NCI-H1694 treated with DMSO at 0.1 percent for 48 hours (cell line): ENCODE measurements at places on chromosomes 7 and 10.

GRCh38 chr7:140439359-140439758 is 35.5 kb downstream of the RAB19 start:
- DNase-seq: no peak

DNA sequence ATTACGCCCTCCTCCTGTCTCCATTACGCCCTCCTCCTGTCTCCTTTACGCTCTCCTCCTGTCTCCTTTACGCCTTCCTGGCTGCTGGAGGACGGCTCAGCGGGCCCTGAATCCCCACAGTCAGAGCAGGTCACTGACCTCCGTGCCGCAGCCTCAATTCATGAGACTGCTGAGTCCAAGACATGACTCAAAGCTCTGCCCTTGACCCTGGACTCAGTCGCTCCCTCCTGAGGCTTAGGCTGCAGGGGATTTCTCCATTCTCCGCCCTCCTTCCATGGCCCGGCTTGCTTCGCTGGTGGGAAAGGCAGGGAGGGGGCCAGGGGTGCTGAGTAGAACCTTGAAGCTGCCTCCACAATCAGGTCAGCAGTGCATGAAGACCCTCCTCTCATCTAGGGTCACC is 21.0 kb upstream of the FOXL3 start:
- no peak for DNase-seq

GRCh38 chr7:92177362-92177761 is 1.6 kb downstream of the LRRD1 start:
- DNase-seq: no peak

DNA sequence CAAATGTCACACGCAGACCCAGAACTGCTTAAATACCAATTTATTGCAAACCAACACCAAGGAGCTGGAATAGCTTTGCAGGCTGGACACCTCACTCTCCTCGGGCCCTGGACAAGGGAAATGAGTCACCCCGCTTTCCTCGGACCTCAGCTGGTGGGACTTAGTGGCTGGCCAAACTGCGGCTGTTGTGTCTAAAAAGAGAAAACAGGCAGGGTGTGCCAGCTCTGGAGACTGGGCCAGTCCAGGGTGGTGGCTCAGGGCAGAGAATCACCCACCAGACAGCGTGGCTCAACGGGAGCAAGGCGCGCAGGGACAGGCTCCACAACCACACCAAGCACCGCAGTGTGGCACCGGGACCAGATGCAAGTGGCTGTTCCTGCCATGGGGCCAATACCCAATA is 58.2 kb upstream of the CAMK2B start:
- DNase-seq: no peak

DNA sequence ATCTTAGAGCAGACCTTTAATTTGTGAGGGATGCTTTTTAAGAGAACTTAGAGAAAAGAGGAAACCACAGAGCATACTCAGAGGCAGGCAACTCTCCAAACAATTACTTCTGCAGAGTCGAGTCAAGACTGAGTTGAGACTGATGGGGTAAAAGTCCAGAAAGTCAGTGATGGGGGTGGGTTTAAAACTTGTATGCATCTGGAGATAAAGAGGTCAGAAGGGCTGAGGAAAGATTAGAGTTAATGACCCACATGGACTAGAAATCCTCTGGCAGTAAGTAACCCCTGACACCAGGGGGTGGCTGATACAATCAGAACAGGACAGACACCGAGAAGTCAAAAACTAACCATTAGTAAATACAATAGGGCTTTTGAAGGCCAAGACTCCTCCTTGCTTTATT is 42.4 kb upstream of the SEPTIN7 start:
- DNase-seq: no peak

GRCh38 chr10:29861811-29862505 is 197.4 kb downstream of the JCAD start:
- no peak for DNase-seq

DNA sequence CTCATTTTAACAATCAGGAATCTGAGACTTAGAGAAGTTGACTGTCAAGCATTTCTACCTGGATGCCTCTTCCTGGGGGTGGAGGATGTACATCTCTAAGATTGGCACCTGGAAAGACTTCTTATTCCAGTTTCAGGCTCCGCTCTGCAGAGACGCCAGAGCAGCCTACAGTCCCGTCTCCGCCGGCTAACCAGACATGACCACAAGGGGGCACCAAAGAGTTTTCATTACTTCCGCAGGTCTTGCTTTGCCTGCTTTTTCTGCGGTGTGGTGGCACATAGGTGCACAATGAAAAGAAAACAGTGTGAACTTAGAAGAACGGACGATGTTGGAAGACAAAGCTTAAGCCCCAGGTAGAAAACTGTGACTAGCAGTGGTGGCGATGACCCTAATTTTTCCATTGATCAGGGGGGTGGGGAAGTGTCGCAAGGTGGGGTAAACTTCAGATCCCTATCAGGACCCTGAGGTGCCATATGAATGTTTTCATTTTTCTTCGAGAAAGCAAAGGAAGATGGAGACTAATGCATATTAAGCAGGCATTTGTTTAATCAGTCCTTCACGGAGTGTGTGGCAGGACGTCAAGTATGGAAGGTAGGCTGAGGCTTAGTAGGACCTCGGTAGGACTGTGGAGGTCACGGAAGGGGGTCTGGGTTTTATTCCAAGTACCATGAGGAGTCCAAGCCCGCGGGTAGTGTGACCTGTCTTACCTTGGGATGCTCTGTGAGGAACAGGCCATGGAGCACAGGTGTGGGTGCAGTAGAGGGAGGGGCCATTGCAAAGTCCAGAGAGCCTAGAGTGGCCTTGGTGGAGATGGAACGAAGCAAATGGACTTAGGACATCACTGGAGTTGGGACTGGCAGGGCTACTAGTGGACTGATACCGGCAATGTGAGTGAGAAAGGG is 60.1 kb upstream of the SORCS3 start:
- DNase-seq: peak; percentile 34
